ENCODE measurements at places on chromosomes 7 and 10.

- DNase-seq: no peak
- H3K4me1 ChIP-seq: no peaks in the 10 kb centered on the region
- H3K27ac ChIP-seq: no peak overlapping the region
- no peaks in the 10 kb centered on the region for H3K36me3 ChIP-seq
- no peak overlapping the region for H3K4me3 ChIP-seq
- no peaks in the 10 kb centered on the region for H3K27me3 ChIP-seq
These were observed 36.7 kb downstream of the CFAP46 start for GRCh38 chr10:132905661-132906060.

GRCh38 chr7:143485500-143485899 is 7.8 kb downstream of the TAS2R41 start:
- DNase-seq: no peak
- H3K27ac ChIP-seq: no peak overlapping the region
- H3K4me1 ChIP-seq: no peaks in the 10 kb centered on the region

DNA sequence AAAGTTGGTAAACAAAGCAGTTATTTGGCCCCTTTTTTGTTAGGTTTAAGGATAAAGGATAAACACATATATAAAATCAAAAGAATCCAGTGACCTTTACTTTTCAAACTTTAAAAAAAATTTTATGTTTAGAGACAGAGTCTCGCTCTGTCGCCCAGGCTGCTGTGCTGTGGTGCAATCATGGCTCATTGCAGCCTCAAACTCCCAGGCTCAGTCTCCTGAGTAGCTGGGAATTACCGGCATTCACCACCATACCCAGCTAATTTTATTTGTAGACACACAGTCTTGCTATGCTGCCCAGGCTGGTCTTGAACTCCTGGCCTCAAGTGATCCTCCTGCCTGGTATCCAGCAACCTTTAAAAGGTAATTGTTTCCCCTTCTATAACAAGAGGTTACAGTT is 31.3 kb downstream of the GNA12 start:
- H3K27me3 ChIP-seq: no peaks in the 10 kb centered on the region
- H3K4me1 ChIP-seq: peaks cover 14% of the 10 kb centered on the region
- no peaks in the 10 kb centered on the region for H3K36me3 ChIP-seq
- H3K27ac ChIP-seq: no peak overlapping the region
- no peak overlapping the region for H3K4me3 ChIP-seq
- DNase-seq: no peak

DNA sequence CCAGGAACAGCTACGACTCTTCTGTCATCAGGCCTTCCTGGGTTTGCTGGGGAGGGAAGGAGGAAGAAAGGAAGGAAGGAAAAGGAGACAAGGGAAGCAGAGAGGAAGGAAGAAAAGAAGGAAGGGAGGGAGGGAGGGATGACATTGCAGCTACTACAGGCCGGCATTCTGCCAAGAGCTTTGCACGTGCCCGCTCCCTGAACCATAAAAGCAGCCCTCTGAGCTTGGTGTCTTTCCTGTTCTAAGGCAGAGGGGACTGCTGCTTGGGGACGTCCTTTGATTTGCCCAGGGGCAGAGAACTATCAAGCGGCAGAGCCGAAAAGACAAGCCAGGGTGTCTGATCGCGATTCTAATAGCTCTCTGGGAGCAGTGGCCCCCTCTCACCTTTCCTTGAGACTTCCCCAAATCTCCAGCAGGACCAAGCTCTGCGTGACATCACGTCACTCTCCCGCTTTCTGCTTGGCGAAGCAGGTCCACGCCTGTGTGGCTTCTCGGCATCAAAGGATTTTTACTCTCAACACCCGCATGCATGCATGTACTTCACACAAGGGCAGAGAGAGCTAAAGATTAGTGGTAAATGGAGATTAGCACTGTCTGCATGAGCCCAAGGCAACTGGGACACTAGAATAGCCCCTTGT is 167.8 kb upstream of the AUTS2 start:
- H3K27me3 ChIP-seq: no peaks in the 10 kb centered on the region
- no peak for DNase-seq
- no peak overlapping the region for H3K4me3 ChIP-seq
- H3K4me1 ChIP-seq: peaks cover 21% of the 10 kb centered on the region
- H3K27ac ChIP-seq: no peak overlapping the region

DNA sequence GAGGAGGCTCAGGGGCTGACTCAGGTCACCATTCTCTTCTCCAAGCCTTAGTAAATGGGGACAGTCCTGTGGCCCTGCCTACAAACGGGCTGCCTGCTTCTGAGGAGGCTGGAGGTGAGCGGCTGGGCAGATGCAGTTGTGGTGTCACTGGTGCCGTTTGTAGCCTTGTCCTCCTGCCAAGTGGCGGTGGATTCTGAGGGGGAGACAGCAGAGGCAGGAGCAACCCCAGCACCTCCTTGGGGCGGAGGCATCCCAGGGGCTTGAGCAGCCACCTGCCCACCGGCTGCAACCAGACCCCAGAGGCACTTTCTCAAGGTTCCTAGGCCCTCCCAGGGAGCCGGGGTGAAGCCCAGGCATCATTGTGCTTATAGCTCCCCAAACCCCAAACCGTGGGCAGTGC is 112.5 kb downstream of the ZMIZ1 start:
- no peaks in the 10 kb centered on the region for H3K36me3 ChIP-seq
- no peaks in the 10 kb centered on the region for H3K27me3 ChIP-seq
- no peak overlapping the region for H3K27ac ChIP-seq
- DNase-seq: no peak
